Frontal cortex (tissue), 4 donors: ENCODE measurements at places on chromosomes 4 and X.

DNA sequence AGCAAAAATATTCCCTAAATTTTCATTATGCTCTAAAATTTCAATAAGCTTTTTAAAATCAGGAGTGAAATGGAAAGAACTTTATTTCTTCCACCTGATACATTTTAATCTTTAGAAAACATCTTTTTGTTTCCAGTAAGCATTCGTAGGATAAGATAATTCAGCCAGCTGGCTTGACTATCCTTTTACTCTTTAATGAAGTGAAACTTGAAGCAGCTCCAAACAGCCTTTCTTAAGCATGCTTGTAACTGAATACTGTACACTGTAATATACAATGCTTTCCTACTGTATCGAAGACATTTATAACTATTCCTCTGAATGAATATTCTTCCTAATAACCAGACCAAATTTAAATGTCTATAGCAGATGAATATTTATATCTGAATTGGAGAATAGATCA, 98.8 kb downstream of the KLHL4 start:
- DNase-seq = no peak

DNA sequence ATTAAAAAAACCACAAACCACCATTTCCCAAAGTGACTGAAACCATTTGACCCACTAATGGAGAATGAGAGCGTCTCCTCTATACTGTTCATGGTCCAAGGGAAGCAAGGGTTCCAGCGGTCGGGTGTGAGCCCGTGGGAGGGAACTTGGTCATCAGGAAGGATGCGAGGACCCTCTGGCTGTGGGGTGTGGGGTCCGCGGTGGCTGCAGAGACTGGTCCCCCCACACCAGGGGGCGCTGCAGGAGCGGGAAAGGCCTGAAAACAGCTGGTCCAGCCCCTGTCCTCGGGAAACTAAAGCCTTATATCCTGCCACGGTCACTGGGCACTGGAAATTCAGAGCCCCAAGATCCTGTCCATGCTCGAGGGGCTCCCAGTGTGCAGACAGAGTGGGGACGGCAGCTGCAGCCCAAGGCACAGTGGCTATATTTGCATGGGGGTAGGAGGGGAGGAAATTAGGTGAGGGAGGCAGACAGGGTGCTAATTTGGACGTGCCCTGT, 4.3 kb downstream of the BLOC1S4 start:
- peak; percentile 81 for DNase-seq

GRCh38 chr4:25809996-25810395, 52.8 kb downstream of the SEL1L3 start:
- no peak for DNase-seq

DNA sequence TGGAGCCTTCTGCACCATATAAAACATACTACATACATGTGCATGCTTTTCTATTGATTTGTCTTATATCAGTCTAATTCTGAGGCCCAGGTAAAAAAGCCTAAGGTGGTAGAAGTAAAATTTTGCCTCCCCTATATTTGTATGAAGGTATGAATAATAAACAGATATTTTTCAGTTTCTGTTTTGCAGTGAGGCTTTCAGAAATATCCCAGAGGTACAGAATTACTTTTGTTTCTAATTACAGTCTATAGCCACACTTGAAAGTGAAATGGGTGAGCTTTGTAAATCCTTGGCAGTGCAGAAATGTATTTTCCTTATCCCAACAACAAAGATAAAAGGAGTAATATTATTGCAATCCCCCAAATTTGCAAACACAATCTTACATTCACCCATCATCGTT, 59.5 kb downstream of the DDX60 start:
- no peak for DNase-seq

DNA sequence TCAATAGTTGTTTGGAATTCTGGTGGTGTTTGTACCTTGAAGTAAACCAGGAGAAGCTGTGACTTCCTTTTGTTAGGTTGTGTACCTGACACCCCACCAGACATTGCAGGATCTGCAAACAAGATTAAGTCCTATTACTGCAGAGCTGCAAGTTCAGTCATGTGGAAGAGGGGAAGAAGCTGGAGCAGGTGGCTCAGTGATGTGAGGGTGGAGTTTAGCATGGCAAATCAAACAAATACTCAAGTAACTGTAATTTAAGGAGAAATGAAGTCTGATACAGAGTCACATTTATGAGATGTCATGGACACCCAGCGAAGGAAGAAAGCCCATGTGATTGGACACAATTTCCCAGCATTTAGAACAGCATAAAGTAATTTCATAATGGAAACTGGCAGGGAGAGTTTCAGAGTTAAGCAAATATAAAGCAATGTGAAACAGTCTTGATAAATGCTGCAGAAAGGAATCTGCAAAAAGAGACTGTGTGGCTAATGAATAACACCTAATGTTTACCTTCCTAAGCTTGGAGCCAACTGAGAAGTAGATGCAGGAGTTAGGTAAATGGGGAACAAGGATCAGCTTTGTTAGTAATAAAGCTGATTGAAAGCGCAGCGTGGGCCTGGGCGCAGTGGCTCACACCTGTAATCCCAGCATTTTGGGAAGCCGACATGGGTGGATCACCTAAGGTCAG, 249.1 kb downstream of the GBA3 start:
- DNase-seq = no peak

- DNase-seq = no peak
These were observed 30.7 kb downstream of the MOSPD2 start for GRCh38 chrX:14903891-14904290.

DNA sequence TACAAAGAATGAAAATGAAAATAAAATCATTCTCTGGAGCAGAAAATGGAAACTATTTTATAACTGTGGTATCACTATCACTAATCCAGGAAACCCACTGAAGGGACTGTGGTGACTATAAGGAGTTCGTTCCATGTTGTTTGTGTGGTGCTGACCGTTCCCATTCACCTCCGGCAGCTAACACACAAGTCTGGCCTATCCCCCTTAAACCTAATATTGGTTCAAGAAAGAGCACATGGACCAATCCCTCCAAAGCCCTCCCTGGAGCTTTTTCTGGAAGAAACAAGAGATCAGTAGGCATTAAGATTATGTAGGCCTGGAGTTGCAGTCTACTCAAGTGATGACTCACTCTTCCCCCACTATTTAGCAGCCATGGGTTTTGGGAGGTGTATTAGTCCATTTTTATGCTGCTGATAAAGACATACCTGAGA, 25.9 kb upstream of the FAM241A start:
- DNase-seq = no peak

DNA sequence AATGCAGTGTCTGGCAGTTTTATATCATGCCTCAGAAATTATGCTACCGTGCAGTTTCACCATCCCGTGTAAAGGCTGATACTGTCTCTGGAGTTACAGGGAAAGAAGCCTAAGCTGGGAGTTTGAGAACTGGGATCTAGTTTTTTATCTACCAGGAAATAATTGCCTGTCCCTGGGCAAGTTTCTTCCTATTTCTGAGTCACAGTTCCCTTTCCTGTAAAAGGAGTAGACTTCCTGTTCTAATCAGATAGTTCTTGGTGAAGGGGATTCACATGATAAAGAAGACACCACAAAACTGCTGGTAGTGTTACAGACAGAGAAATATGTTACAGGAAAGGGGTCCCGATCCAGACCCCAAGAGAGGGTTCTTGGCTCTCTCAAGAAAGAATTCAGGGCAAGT, 17.1 kb downstream of the HERC3 start:
- DNase-seq = no peak

DNA sequence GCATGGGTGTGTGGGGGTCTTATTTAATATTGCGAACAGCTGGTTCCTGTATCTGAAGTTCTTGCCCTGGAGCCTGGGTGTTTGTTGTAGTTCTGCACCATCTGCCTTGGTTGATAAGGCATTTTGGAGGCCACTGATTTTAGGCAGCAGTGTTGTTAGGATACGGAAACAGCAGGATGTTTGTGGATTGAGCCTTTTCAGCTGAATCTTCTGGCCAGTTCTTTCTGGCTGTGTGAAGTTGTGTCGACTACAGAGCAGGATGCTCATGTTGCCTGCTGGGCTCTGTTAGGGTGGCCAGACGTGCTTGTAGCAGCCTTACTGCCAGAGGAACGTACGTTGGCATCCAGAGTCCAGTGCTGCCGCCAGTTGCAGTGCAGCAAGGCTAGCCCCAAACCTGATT, 134.2 kb downstream of the PTTG2 start:
- no peak for DNase-seq

GRCh38 chr4:174332741-174333493, 49.2 kb downstream of the CEP44 start:
- no peak for DNase-seq

GRCh38 chrX:119391279-119391678, 7.9 kb upstream of the SLC25A43 start:
- no peak for DNase-seq

GRCh38 chr4:78032446-78032845, 24.7 kb upstream of the FRAS1 start:
- DNase-seq = no peak

DNA sequence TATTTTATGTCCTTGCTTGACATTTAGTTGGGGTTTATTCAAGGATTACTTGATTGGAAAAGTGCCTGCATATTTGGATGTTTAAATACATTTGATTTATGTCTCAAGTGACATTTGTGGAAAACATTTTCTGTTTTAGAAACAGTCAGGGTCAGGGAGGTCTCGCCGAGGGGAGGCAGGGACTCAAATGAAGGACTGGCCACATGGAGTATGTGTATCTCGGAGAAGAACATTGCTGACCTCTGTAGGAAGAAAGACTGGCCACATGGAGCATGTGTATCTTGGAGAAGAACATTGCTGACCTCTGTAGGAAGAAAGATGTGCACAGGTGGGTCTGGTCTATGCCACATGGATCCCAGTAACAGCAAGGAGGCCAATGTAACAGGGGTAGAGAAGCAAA, 233.6 kb downstream of the TRIML1 start:
- no peak for DNase-seq

DNA sequence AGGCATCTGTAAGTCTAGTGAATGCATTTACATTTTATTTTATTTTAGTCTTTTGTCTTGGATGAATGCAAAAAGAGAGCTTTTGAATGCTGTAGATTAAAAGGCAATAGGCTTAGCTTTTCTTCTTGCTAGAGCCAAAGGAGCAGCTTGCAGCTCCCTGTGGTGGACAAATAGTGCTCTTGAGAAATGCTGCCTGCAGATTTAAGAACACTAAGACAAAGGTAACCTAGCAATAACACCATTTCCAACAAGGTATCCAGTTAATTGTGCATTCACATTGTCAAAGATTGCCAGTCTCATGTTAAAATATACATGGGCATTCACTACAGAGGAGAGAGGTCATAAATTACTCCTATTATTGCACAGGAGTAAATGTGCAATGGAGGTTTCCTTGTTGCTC, 859.2 kb upstream of the PRKX start:
- DNase-seq = no peak

GRCh38 chrX:149567621-149568417, 18.1 kb upstream of the HSFX3 start:
- no peak for DNase-seq

DNA sequence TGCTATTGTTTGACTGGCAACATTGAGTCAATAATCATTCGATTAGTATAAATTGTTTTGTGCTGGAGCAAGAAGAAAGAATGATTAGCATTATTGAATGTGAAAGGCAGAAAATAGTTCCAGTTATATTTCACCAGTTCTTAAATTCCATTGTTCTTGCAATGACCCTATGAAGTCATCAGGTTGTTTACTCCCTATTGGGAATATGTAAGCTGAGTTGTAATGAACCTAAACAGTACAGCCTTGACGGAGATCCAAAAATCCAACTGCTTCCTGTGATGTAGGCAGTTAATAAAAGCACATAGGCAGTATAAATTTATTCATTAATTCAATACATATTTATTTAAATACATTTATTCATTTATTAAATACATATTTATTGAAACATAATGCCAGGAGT, 947.5 kb downstream of the PCDH7 start:
- no peak for DNase-seq

DNA sequence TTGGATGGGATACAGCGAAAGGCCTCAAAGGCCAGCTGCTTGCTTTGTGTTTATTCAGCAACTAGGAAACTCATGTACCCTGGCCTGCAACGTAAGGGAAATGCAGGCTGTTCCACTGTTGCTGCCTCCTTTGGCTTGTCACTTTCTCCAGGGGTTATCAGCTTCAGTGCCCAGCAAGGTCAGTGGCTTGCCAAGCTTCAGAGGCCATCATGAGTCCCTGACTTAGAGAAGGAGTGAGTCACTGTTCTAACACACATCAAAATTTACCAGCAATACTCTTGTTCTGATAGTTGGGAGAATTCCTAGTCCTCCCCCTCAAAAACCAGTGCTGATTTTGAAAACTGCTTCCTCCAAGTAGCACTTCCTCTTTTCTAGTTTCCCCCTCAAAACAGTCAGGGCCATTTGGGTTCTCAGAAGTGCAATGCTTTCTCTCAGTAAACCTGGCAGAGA, 250.8 kb downstream of the ARHGAP24 start:
- no peak for DNase-seq

DNA sequence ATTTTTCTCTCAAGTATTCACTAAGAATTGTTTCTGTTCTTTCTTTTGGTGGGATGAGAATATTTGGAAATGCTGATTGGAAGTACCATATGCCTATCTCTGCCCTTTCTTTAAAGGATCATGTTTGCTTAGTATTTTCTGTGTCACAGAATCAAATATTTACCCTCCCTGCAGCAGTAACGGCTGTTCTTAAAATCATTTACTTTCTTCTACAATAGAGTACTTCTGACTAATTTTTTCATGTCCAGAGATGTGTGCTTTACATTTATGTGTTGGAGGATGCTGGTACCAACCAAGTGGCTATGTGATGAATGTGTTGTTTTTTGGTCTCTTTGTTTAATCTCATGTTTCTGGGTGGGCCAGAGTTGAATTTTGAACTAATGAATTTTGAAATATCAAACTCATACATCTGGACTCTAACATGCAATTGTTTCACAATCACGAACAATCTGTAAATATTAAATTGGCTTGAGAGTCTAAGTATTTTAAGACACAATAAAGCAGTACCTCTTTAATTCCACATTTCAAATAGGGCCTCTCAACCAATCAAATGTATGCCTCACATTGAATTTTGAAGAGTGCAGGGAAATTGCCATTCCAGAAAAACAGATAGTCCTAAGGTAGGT, 59.4 kb upstream of the ARSJ start:
- no peak for DNase-seq

DNA sequence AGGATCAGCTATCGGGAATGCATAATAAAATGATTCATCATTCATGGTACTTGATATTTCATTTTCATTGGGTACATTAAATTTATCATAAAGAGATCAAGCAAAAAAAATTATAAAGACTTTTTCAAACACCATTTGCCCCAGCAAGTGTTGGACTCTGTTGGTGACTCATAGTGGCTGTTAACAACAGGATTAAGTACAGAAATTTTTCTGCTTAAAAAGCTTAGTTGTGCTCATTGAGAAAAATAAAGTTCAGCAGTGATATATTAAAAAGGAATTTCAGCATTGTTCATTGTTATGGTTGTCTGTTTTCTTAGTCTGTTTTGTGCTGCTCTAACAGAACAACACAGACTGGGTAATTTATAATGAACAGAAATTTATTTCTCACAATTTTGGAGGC, 86.2 kb upstream of the PCDH10 start:
- DNase-seq = no peak

GRCh38 chr4:10979032-10979431, 294.5 kb upstream of the CLNK start:
- no peak for DNase-seq

DNA sequence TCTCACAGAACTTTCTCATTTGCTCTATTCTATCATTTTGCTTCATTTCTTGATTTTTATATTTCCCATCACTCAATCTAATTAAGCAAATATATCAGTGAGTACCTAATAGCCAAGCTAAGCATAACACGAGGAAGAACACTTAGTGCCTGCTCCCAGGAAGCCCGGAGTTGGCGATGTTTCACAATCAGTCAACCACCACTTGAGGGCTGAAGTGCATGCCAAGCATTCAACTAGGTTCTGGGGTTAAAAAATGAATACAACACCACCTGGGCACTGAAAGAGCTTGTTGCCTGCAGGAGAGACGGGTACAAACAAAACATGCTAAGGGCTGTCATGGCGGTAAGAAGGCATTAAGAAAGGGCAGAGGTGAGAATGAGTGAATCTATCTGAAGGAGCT, 47.5 kb downstream of the UCHL1 start:
- no peak for DNase-seq
